Metanephros (tissue), 2 donors: ENCODE measurements at places on chromosomes 13 and 19. TPM values are rescaled to one million over a fixed set of nuclear protein-coding genes. Genes with fewer than 3 reads are reported as not detected.

PEAK3 gene
- 0.47 TPM for total RNA-seq

PRR22 gene
- 1.1 TPM for total RNA-seq

PRSS57 gene
- 3.1 TPM for total RNA-seq

ZNF570 gene
- total RNA-seq: 6.2 TPM

SIGLEC5 gene
- total RNA-seq: 0.88 TPM

ZNF549 gene
- 12.1 TPM for total RNA-seq

ALOX5AP gene
- 12.8 TPM for total RNA-seq

CKM gene
- total RNA-seq: 1,004 TPM

NPHS1 gene
- total RNA-seq: 32.8 TPM

KCNK6 gene
- 2.9 TPM for total RNA-seq

NKPD1 gene
- total RNA-seq: 0.12 TPM

PRDX2 gene
- total RNA-seq: 324 TPM

METTL21C gene
- total RNA-seq: 0.82 TPM

LRP3 gene
- total RNA-seq: 33.0 TPM

COX7A1 gene
- total RNA-seq: 36.9 TPM

CYP4F8 gene
- total RNA-seq: not detected

ZNF606 gene
- 47.6 TPM for total RNA-seq

ERICH4 gene
- 0.64 TPM for total RNA-seq
